ENCODE measurements at places on chromosomes 12 and 14.
A peak's percentile ranks its signal among the peaks of the same experiment; 100 is the strongest.

DNA sequence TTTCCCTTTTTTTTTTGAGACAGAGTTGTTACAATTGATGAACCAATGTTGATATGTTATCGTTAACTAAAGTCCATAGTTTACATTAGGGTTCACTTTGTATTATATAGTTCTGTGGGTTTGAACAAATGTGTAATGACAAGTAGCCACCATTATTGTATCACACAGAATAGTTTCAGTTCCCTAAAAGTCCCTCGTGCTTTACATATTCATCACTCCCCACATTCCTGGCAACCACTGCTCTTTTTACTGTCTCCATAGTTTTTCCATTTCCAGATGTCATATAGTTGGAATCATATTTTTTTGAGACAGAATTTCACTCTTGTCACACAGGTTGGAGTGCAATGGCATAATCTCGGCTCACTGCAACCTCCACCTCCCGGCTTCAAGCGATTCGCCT is 12.5 kb downstream of the HSD17B6 start:
- no peak for DNase-seq

DNA sequence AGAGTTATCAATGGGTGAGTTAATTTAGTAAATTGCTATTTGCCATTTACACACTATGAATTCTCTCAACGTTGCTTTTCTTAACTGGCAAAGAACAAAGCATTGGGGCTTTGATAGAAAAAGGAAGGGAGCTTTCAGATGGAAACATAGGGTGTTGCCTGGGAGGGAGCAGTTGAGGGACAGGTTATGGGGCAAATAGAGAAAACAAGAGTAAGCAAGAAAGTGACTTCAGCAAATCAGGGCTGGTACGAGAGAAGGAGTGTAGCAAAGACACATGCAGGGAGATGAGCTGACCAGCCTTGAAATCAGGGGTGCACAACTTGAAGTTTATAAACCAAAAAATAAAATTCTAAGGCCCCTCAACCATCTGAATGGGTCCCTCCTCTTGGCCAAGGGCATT is 15.7 kb downstream of the ESR2 start:
- no peak for DNase-seq

- DNase-seq, result no peak
These were observed 293.6 kb downstream of the CACNA1C start for GRCh38 chr12:2346416-2346815.

DNA sequence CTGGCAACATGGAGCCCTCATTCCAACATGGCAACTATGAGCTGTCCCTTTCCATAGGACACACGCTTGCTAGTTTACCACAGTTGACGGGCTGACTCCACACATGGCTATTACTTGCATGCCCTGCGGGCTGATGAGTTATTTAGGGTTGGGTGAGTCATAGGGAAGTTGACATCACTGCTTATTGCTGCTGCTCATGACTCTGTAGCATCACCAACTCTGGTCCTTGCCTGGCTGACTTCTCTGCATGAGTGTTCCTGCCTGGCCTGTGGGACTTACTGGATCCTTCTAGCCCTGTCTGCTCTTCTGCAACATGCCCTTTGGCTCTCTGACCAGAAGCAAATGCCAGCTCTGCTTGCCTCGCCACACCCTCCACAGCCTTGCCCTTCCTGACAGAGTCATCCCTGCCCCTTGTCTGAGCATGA is 199.5 kb downstream of the ANO6 start:
- no peak for DNase-seq

DNA sequence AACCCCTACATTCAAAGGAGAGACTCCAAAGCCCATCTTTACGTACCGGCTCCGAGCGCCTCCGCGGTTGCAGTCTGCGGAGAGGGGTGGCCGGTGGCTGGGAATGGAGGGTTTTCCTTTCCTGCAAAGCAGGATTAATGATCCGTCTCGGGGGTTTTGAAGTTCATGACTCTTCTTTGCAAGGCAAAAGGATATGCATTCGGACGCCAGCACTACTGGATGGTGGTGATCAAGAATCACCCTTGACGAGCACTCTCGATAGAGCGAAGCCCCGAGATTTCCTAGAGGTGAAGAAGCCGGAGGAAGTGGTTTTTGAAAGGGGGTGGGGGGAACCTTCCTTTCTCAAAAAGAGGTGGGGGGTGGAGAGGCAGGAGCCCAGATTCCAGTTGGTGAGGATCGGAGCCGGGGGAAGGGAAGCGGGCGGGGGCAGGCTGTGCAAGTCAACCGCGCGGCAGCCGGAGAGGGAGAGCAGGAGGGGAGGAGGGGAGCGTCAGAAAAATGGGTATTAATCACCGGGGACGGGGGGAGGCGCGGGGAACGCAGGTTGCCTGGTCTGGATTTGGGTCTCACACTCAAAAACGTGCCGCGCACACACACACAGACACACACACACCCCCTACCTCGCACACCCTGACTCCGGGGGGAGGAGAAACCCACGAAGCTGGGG is at the start of gene GRIN2B:
GRIN2B (minus strand) TSS at position 307 of the 667 bp plus-strand sequence. CDS start 115,394 bp downstream, outside the sequence.
- DNase-seq, result no peak

DNA sequence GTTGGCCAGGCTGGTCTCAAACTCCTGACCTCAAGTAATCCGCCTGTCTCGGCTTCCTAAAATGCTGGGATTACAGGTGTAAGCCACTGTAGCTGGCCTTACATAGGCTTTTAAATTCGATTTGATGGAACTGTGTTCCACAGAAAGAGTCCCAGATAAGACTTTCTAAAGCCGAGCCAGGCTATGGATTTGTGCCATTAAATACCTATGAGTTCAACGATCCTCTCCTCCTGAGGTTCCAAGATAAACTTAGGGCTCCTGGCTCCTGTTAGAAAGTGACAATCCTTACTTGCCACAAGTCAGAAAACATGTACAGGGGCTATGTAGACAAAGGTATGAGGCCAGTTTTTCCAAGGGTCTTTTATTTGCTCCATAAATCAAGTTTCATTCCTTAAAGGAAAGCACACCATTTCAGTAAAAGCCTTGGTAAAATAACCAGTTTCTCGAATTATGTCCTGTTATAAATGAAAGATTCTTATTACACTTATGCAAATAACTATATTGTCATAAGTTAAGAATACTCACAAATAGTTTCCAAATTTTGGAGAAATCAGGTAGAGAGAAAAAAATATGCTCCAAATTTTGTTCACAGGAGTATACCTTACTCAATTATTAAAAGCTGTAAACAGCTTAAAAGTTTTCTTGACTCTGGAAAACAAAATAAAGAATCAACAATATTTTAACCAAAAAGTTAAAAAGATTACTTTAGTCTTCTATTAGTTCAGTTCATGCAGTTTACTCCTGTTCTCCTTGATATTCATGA is 36.1 kb upstream of the LRRK2 start:
- DNase-seq, result no peak

DNA sequence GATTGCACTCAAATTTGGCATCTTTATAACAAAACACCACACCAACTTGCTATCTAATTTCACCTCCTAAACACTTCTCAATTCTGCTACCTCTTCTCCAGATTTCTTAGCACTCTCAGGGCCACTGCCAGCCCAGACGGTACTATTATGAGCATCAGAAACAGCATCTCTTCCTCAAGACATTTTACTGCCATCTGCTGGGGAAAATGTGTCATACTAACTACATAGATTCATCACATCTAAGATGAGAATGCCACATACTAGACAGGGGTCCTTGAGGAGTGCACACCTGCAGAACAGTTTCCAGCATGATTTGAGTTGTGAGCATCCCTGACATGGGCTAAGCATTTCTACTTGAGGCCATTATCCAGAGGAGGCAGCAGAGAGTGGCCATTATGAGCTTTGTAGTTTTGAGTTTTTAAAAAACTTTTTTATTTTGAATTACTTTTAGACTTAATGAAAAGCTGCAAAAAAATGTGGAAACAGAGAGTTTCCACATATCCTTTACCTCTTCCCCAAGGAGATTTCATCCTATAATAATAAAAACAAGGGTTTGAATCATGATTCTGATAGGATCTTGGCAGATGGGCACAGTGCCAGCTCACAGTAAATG is 15.1 kb upstream of the GRIP1 start:
- peak; percentile 40 for DNase-seq

DNA sequence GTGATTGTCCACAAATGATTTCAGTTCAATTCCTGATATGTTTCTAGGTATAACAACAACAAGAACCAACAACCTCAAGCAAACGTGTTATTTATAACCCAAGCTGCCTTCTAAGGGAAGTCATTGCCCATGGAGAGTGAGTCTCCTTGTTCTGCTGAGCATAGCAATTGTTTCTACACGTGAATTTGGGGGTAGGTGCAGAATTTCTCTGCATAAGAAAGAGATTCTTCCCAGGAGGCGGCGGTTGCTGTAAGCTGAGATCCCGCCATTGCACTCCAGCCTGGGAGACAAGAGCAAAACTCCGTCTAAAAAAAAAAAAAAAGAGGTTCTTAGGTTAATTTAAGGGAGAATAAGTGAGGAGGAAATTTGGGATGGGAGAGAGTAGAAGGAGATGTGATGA is 226.5 kb upstream of the PELI2 start:
- no peak for DNase-seq

- no peak for DNase-seq
These were observed 38.7 kb downstream of the WIF1 start for GRCh38 chr12:65082406-65082805.

GRCh38 chr14:87196436-87196835 is 796.5 kb downstream of the GALC start:
- no peak for DNase-seq

DNA sequence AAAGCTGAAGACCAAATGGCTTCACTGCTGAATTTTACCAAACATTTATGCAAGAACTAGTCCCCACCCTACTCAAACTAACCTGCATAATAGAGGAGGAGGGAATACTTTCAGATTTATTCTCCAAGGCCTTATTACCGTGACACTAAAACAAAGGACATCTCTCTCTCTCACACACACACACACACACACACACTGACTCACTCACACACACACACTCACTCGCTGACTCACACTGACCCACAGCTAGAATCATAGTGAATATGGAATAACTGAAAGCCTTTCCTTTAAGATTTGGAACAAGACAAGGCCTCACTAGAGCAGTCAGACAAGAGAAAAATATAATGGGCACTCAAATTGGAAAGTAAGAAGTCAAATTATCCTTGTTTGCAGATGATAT is 1014.1 kb downstream of the TMTC2 start:
- no peak for DNase-seq

- DNase-seq, result peak; percentile 30
These were observed 4.4 kb upstream of the EIF5 start for GRCh38 chr14:103329401-103330347.

DNA sequence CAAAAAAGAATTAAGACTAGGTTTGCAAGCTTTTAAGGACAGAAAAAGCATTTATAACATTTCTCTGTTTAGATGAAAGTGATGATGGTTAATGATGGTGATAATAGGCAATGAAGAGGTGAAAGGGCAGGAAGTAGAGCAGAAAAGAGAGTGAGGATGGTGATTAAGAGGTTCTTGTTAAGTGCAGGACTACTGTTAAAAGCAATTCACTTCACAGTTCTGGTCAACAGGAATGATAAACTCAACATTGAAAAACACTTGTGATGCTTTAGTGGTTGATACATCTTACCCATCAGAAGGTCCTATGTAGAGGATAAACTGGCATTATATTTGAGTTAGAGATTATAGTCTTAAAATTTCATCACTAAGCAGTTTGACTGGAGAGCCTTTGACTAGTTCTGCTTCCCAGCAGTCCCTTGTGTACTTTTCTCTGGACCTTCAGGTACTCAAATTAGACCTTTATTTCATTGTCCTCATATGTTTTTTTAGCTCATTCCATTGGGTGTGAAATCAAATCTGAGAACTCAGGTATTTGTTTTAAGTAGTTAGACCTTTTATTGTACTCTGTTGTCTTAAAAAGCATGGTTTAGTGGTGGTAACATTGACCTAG is 10.9 kb downstream of the RAP1B start:
- no peak for DNase-seq

GRCh38 chr12:115828168-115828567 is 449.3 kb downstream of the MED13L start:
- no peak for DNase-seq

DNA sequence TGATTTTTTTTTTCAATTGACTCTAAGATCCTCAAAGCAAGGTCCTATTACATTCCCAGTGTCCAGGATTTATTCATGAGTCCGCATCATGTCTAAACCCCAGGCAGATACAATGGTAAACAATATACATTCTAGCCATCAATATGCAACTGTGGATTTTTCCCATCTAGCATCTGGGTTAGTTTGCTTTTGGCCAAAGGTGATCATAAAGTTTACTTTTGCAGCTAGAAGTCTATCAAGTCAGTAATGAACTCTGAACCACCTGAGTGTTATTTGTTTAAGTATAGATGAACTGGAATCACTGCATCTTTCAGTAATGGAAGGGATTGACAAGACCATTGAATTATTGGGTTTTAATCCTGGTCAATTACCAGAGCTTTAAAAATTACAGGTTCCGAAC is 80.8 kb downstream of the STON2 start:
- no peak for DNase-seq

DNA sequence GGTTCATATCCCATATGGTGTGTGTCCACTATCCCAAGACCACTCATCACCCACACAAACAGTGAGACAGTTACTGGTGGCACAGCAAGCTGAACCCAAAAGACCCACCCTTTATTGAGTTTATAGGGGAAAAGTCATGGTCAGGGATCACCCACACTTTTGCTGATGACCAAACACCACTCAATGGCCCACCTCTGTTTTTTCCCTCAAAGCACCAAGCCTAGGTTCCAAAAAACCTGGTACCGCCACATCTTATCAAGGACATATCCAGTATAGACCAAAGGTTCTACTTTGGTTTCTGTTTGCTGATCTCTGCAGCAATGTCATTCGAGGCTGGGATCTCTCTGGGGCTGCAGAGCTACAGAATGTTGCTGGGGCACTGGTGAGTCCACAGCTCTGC is 19.7 kb upstream of the OR6S1 start:
- DNase-seq, result no peak

GRCh38 chr14:51337520-51337919 is 97.5 kb downstream of the TMX1 start:
- peak; percentile 73 for DNase-seq

GRCh38 chr12:3236345-3237187 is 159.4 kb downstream of the TSPAN9 start:
- peak; percentile 49 for DNase-seq

- no peak for DNase-seq
These were observed 4.7 kb downstream of the VSIG10 start for GRCh38 chr12:118098911-118099671.

DNA sequence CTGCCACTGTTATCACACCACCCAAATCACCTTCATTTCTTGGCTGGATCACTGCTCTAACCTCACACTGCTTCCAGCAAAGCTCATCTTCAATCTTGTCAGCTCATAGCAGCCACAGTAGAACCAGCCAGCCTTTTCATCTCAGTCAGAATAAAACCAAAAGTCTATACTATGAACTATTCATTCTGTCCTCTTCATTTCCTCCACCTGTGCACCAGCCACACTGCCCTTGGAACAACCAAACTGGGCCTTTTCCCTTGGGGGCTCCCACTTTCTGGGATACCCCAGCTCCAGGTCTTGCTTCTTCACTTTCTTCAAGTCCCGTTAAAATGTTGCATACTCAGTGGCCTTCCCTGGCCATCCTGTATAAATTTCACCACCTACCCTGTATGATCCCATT is 234.4 kb upstream of the DAAM1 start:
- DNase-seq, result no peak

- DNase-seq, result no peak
These were observed 6.4 kb downstream of the NKX2-1 start for GRCh38 chr14:36513451-36514277.
